Sigmoid colon (tissue), 7 donors: ENCODE measurements at places on chromosomes 2 and 18.
A peak's percentile ranks its signal among the peaks of the same experiment; 100 is the strongest.

DNA sequence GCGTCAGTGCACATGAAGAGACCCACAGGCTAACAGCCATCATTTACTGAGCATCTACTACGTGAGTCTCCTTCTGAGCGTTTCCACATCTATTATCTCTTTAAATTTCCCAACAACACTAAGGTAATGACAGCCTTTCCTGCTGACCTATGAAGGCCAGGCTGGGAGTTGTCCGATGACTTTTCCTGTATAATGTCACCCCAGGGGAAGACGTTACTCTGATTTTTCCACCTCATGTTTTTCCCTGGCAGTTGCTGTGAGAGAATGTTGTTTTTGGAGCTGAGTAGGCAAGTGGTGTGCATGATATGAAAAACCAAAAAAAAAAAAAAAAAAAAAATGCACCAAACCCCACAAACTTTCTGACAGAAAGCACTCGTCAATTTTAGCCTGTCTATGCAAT is 207.6 kb downstream of the SLC8A1 start:
- H3K4me1 ChIP-seq: peaks cover 62% of the 10 kb centered on the region
- H3K27ac ChIP-seq: peak overlapping the region; percentile 1
- no peak for DNase-seq
- no peak overlapping the region for H3K4me3 ChIP-seq
- H3K27me3 ChIP-seq: no peaks in the 10 kb centered on the region

GRCh38 chr2:112582314-112582746 is 2.1 kb upstream of the CHCHD5 start:
- no peak for DNase-seq
- no peaks in the 10 kb centered on the region for H3K36me3 ChIP-seq
- peaks cover 25% of the 10 kb centered on the region for H3K4me1 ChIP-seq
- H3K4me3 ChIP-seq: no peak overlapping the region
- no peak overlapping the region for H3K27ac ChIP-seq
- no peaks in the 10 kb centered on the region for H3K27me3 ChIP-seq

DNA sequence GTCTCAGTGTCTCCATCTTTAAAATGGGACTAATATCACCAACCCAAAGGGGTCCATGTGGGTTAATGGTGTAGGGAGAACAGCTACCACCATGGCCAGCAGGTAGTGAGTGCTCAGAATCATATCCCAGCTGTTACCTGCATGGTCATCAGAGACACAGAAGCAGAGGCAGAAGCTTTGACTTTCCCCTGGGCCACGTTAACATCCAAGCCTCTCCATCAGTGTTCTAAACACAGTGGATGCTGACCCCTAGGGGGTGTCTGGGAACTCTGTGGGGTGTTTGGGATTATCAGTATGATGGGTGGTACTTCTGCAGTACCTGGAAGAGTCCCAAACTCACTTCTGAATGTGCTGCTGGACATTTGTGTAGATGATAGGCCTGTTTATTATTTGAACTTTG is 93.6 kb downstream of the GYPC start:
- no peak overlapping the region for H3K4me3 ChIP-seq
- no peak overlapping the region for H3K27ac ChIP-seq
- no peaks in the 10 kb centered on the region for H3K4me1 ChIP-seq

DNA sequence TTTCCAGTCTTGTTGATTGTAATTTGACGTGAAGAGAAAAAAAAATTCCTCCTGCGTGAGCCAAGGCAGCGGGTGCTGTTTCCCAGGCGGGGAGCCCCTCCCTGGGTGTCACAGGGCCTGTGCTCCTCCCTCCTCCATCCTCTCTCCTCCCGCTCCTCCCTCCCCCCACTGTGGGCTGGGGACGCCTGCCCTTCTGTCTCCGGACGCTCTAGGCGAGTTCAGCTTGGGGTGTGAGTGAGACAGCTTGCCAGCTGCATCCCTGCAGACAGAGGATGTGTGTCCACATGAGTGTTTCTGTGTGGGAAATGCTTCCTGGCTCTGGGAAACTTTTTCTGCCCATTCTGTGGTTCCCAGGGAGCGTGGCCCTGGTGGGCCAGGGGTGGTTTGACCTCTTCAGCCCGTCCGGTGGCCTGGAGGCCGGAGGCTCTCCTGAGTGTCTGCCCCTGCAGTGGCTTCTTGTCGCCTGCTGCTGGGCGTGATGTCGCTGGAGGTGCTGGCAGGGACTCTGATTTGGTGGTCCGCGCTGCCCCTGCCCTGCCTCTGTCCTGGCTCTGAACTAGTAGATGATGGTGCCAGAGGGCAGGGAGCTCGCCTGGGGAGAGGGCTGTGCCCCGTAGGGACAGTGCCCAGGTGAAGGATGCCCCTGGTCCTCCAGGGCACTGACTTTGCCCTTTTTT is 96.4 kb downstream of the USP40 start:
- no peak overlapping the region for H3K4me3 ChIP-seq
- H3K27me3 ChIP-seq: no peaks in the 10 kb centered on the region
- peaks cover 15% of the 10 kb centered on the region for H3K4me1 ChIP-seq
- H3K27ac ChIP-seq: peak overlapping the region; percentile 83
- peaks cover 10% of the 10 kb centered on the region for H3K36me3 ChIP-seq

DNA sequence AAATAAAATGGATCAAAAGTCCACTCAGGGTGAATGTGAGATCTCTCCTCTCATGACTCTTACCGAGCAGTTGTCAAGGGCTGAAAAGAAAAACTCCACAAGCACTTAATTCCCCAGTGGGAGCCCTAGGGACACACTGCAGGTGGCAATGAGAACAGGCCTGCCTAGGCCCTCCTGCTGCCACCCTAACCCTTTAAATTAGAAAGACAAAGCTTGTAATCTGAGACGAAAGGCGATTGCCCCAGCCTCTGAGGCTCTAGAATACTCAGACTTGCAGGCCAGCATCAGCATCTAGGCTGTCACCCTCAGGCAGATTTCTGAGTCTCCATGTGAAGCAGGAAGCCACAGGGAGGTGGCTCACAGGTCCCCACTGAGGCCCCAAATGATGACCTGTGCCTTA is 457.0 kb upstream of the MYT1L start:
- H3K36me3 ChIP-seq: no peaks in the 10 kb centered on the region
- H3K4me3 ChIP-seq: no peak overlapping the region
- DNase-seq: no peak

- no peaks in the 10 kb centered on the region for H3K36me3 ChIP-seq
- peaks cover 16% of the 10 kb centered on the region for H3K4me1 ChIP-seq
- no peak for DNase-seq
- H3K27ac ChIP-seq: no peak overlapping the region
Observed at GRCh38 chr2:190791347-190791975, 89.2 kb upstream of the GLS start.

DNA sequence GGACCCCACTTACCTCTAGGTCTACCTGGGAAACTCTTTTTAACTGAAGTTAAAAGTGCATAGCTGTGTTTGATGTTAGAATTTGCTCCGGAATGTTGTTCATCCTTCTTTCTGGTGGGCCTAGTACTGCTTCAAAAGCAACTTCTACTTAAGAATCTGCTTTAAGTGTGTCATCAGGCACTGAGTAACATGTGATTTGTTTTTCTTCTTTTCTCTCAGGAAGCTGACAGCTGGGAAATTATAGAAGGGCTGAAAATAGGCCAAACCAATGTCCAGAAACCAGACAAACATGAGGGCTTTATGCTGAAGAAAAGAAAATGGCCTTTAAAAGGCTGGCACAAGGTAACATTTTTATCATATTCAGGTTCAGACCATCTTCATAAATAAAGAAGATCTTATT is 122.9 kb downstream of the PRKRA start:
- H3K4me3 ChIP-seq: no peak overlapping the region
- H3K36me3 ChIP-seq: no peaks in the 10 kb centered on the region
- no peaks in the 10 kb centered on the region for H3K4me1 ChIP-seq
- no peak overlapping the region for H3K27ac ChIP-seq
- H3K27me3 ChIP-seq: no peaks in the 10 kb centered on the region

DNA sequence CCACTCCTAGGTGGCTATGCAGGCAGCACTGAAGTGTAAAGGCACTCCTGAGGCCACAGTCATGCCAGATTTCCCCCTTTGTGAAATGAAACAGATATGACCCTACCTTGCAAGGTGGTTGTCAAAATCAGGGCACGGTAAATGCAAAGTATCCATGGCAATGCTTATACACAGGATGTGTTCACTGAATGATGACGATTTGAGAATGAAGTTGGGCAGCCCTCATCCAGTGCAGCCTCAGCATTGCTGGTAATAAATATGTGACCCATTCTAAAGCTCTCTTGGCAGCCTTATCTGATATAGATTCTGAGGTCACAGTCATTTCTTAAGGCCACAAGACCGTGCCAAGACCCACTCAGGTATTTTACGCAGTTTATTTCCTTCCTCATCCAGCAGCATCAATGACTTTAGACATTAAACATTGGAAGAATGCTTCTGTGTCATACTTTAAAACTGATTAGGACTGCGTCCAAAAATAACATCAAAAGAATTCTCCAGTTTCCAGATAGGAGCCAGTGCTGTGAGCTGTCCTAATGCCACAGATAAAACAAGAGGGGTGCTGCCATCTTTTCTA is 125.5 kb upstream of the SERTAD2 start:
- H3K36me3 ChIP-seq: no peaks in the 10 kb centered on the region
- H3K27ac ChIP-seq: no peak overlapping the region
- H3K4me1 ChIP-seq: no peaks in the 10 kb centered on the region

GRCh38 chr2:38180754-38181153 is 104.8 kb upstream of the CYP1B1 start:
- H3K4me3 ChIP-seq: no peak overlapping the region
- no peaks in the 10 kb centered on the region for H3K27me3 ChIP-seq

DNA sequence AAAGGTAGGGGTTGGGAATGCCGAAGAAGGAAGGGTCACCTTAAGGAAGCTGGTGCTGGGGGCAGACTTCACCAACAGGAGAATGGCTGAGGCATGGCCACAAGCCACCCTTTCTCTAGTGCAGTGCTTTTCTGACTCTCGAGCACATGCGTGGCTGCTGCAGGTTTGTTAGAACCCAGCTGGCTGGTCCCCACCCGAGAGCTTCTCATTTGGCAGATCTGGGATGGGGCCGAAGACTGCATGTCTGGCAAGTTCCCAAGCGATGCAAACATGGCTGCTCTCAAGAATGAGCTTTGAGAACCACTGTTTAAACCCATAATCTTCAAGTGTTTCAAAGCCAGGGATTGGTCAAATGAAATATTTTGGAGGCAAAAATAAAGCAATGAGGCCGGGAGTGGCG is 63.2 kb downstream of the LONRF2 start:
- no peaks in the 10 kb centered on the region for H3K36me3 ChIP-seq
- no peak overlapping the region for H3K27ac ChIP-seq
- DNase-seq: peak; percentile 41
- H3K4me1 ChIP-seq: peaks cover 9% of the 10 kb centered on the region
- no peak overlapping the region for H3K4me3 ChIP-seq

DNA sequence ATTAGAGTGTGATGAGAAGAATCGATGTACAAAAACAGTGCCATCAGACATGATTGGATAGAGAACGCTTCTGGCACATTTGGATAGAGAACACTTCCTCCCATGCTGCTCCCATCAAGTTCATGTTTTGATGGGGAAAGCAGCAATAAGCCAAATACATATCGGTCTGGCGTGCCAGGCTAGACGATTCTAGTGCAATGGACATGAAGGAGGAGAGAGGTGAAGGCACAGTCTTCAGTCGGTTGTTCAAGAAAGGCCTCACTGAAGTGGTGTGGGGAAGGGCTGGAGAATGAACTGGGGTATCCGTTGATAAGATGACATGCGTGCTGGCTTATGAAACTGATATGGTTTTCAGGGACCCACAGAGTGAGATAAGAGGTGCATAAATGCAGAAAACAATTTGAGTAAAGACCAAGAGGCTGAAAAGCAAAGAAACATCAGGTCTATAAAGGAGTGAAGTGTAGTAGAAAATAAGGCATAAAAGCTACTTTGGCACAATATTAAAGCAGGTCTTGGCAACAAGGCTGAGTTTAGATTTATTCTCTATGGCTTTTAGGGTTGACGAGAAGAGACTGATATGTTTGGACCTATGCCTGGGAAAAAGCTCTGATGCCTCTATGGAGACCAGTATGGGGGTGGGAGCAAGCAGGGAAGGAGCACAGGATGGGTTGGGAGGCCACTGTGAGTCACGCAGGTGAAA is 117.6 kb upstream of the PIEZO2 start:
- no peak overlapping the region for H3K4me3 ChIP-seq
- H3K36me3 ChIP-seq: no peaks in the 10 kb centered on the region
- H3K4me1 ChIP-seq: no peaks in the 10 kb centered on the region
- DNase-seq: no peak
- no peaks in the 10 kb centered on the region for H3K27me3 ChIP-seq

DNA sequence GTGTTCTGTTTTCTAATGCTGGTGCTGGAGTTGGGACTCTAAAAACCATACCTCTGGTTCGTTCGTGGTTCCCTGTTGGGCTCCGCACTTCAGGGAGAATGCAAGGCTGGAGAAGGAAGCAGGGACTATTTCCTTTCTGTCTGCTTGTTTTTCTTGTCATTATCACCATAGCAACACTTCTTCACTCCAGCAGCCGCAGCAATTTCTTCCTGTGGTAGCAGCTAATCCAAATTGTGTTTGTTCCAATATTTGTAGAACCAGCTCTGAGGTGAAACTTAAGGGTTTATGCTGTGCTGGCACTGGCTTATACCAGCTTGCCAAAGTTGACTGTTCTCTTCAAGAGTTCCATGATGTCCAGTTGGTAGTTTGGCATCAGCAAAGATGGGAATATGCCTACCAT is 301.4 kb upstream of the SYT4 start:
- no peaks in the 10 kb centered on the region for H3K36me3 ChIP-seq
- H3K27me3 ChIP-seq: no peaks in the 10 kb centered on the region
- DNase-seq: no peak
- H3K27ac ChIP-seq: no peak overlapping the region
- no peaks in the 10 kb centered on the region for H3K4me1 ChIP-seq

GRCh38 chr2:106041150-106041549 is 153.0 kb downstream of the UXS1 start:
- H3K4me1 ChIP-seq: no peaks in the 10 kb centered on the region
- no peak overlapping the region for H3K27ac ChIP-seq
- no peaks in the 10 kb centered on the region for H3K27me3 ChIP-seq
- no peaks in the 10 kb centered on the region for H3K36me3 ChIP-seq

DNA sequence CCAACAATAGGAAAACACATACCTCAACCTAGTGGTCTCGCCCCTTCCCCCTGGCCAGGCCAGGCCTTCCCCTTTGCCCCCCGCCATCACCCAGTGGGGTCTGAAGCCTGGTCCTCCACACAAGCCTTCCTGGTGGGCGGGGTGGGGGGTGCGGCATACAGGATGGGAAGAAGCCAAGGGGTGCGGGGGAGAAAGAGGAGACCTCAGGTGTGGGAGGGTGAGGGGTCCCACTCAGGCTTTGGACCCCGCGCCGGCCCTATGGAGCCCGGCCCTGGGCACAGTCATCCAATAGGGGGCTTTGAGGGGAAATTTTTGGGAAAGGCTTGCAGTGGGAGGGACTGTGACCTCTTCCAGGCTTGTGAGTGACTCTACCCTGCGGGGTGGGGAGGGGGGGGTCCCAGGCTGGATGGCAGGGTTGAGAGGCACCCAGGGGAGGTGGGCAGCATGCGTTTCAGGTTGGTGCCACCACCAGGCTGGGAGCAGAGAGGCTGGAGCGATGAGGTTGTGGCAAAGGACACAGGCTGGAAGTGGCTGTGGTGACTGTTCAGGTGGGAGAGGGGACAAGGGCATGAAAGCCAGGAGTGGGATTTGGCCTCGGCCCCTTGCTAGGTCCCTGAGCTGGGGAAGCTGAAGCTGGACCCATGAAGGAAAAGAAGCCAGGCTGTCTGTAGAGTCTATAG is 1.3 kb downstream of the SLC66A3 start:
- no peaks in the 10 kb centered on the region for H3K4me1 ChIP-seq
- no peak overlapping the region for H3K27ac ChIP-seq
- no peaks in the 10 kb centered on the region for H3K36me3 ChIP-seq
- peak overlapping the region; percentile 93 for H3K4me3 ChIP-seq
- no peaks in the 10 kb centered on the region for H3K27me3 ChIP-seq

- no peaks in the 10 kb centered on the region for H3K36me3 ChIP-seq
- no peak overlapping the region for H3K27ac ChIP-seq
Observed at GRCh38 chr2:196291873-196292800, 120.8 kb upstream of the STK17B start.

- H3K4me3 ChIP-seq: no peak overlapping the region
- DNase-seq: no peak
- no peaks in the 10 kb centered on the region for H3K27me3 ChIP-seq
- no peaks in the 10 kb centered on the region for H3K4me1 ChIP-seq
- no peak overlapping the region for H3K27ac ChIP-seq
Observed at GRCh38 chr2:49693961-49694360, 539.6 kb upstream of the FSHR start.
